Activated naive CD8-positive, alpha-beta T cell treated with anti-CD3 and anti-CD28 coated beads, Interleukin-2, amount 10 ng/mL, durations not matched to agents 7 days and 5 days (primary cell): ENCODE measurements at places on chromosomes 11 and 22.
A peak's percentile ranks its signal among the peaks of the same experiment; 100 is the strongest.

DNA sequence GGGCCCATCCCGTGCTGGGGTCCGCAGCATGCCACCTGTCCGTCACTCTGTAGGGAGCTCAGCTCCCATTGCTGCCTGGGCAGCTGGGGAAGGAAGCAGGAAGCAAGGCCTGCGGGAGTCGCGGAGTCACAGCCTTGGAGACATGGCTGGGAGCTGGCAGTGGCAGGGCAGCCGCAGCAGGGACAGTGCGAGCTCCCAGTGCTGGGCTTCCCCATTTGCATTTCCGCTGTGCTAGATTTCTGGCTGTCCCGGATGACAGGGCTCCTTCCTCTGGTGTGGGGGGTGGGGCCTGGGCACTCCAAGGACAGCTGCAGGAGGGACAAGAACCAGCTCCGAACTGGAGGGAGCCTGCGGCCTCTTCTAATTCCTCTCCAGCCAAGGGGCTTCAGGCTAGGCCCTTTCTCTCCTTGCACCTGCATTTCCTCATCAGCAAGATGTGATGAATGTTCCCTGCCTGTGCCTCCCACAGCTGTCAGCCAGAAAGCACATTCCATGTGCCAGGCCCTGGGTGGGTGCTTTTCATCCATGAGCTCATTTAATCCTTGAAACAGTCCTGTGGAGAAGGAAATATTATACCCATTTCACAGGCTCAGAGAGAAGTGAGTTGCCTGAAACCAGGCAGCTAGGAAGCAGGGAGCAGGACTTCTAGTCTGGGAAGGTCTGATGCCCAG, 48.0 kb downstream of the MYO7A start:
- no peak for DNase-seq

GRCh38 chr11:115124786-115125185, 379.4 kb downstream of the CADM1 start:
- DNase-seq: no peak

DNA sequence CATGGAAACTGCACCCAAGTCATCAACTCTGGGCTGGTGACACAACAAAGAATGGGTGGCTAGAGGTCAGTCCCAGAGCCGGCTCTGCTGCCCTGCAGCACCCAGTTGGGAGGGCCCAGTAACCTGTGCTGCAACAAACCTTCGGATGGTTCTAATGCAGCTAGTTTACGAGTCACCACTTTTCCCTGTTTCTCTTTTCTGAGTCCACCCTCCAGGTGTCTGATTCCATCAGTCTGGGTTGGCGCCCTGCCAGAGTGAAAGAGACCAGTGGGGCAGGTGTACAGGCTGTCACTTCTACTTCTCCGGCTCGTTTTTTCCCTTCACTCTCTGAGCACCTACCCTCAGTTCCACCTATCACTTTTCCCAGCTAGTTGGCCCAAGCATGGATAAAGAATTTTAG, 572.9 kb downstream of the NTM start:
- no peak for DNase-seq

GRCh38 chr11:130815956-130816355, 100.3 kb downstream of the SNX19 start:
- no peak for DNase-seq

DNA sequence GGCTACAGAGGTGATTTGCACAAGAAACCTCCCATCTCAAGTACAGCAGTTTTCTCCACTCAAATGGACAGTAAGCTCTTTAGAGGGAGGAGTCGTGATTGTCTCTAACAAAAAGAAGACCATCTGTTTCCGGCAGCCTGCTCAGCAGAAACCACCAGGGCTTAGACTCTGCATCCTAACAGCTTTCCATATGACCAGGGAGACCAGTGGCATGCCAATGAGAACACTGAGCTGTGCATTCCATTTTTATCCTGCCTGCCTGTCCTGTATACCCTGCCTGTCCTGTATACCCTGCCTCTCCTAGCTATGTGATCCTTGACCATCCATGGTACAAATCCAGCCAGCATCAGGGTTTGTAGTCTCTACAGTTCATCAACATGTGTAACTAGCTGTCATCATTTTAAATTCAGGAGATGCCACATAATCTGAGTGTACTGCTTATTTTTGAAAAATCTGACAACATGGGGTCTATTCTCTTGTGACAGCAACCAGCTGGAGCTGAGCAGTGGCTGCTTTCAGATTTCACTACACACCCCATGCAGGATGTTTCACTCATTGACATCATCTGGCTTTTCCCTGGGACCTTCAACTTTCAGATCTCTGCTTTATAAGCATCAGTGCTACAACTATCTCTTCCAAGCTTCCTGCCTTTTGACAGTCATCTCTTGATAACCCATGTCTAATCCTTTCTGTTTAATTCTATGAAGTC, 50.5 kb upstream of the POU2AF2 start:
- DNase-seq: no peak

DNA sequence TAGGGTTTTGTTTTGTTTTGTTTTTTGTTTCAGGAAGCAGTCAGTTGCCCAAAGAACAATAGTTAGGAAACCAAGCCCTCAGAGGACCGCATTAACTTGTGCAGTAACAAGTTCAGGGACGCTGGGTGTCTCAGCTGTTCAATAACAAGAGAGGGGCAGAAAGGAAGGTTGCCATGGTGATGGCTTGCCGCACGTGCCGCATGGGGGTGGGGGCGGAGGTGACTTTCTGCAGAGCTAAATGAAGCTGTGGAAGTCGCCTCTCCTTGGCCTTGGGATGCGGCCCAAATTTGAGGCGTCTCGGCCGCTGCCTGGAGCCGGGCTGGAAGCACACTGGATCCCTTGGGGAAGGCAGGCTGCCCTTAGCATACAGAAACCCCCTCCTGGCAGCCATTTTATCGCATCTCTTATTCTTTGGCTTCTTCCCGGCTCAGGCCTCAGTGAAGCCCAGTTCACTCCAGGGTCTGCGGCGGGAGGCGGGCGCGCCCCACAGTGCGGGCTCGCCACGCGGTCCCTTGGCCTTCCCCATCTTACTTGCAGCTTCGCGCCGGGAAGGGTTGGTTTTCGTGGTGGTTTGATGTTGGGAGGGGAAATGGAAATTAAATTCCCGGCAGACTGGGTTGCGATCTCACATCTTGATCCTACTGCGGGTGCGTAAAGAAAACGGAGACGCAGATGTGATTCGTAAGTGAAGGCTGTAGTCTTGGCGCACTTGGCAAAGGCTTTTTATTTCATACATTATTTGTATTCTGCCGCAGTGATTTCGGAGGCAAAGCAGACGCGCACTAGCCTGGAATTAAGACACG, 94.3 kb downstream of the SLC17A6 start:
- peak; percentile 20 for DNase-seq

GRCh38 chr22:18991821-18992442, 55.8 kb upstream of the PRODH start:
- DNase-seq: no peak

DNA sequence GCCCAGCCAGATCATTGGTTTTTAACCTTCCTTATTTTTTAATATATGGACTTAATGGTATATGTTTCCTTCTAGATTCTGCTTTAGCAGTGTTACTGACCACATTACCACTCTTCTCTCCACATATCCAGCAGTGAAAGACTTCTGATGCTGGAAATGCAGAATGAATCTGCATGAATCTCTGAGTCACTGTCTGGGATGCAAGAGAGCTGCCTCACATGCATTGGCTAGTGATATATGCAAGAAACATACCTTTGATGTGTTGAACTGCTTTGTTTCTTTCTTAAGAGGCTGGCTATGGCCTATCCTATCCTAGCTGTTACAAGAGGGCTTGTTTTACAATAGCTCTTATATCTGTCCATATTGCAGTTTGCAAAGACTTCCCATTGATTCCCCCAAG, 16.6 kb upstream of the AMPD3 start:
- no peak for DNase-seq
